ENCODE measurements at places on chromosomes 12 and 14.

DNA sequence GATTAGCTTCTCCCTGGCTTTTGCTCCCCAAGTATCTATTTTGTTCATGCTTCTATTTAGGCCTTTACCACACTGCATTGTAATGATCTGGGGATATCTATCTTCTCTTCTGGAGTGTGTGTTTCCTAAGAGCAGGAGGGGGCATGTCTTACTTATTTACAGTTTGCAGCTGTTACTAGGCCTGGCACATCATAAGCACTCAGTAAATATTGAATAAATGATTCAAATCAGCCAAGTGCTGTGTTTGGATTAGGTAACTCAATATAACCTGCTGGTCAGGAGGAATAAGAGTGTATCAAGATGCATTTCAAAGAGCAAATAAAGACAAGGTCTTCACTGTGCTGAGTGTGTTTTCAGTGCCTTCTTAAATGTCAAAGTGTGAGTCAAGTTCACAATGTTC lies 186.1 kb downstream of the FOXG1 start:
- DNase-seq, result no peak

- no peak for DNase-seq
Observed at GRCh38 chr12:113515082-113515856, 43.6 kb upstream of the LHX5 start.

DNA sequence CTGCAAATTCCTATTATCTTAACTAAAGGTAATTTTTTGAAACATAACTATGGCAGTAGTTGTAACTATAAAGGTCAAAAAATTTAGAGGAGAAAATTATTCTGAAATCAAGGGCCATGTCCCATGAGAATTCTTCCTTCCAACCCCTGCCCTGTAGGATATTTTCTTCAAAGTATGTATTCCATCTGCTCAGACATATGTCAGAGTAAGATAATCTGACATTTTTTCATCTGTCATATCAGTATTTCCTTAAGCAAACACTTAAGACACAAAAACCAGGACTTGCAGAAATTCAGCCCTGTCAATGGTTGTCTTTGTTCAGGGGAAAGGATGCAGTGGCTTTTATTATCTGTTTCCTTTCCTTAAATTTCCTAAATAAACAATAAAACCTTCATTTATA lies 36.3 kb downstream of the ACSS3 start:
- DNase-seq, result no peak

DNA sequence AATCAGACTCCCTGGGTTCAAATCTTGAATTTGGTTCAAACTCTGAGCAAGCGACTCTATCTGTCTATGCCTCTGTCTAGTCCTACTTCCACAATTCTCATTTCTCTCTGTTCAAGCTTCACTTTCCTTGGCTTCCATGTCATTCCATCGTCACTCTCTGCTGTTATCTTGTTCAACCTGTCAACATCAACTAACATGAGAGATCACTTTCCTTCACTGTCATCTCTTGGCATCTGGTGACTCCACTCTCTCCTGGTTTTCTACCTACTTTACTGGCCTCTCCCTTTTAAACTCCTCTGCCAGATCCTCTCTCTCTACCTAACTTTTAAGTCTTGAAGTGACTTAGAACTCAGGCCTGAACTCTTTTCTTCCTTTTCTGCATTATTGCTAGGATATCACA lies 240.2 kb downstream of the BCAT1 start:
- DNase-seq, result no peak

GRCh38 chr14:64628940-64629408 lies 75.2 kb upstream of the PLEKHG3 start:
- no peak for DNase-seq

DNA sequence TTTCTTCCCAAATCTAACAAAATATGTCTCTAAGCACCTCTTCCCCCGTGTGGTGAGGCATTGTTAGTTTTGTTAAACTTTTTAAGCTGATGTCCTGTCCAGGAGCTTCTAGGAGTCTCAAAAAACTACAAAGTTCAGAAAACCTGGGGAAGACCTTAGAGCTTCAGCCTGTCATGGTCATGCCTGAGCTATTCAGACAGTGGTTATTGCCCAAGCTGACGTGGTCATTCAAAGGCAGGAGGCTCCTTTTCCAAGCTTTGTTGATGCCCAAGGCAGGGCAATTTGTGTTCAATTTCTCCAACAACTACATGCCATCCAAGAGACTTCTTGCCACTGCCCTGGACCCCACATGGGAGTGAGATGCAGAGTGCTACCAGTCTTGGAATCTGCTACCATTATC lies 5.8 kb upstream of the LYZ start:
- no peak for DNase-seq

All from cerebellum (tissue), 4 donors.